NCI-H187 (cell line): ENCODE measurements at places on chromosomes 11 and 22.

DNA sequence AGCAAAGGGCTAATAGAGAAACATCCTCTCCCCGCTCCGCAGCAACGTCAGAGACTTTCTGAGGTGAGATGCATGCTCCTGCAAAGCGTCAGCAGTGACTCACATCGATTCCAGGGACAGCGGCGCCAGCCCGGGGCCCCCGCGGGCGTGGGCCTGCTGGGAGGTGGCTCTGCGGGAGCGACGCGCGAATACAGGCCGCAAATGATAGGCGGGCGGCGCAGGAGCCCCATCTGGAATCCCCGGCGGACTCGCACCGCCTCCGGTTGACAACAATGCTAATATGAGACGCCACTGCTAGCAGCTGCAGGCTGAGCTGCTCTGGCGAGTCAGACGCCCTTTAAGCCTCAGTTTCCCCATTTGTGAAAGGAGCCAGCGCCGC is 557 bp downstream of the RANGAP1 start:
- no peak for DNase-seq

GRCh38 chr22:50049299-50050195 is 8.6 kb downstream of the TTLL8 start:
- no peak for DNase-seq

GRCh38 chr11:108131993-108132392 is 10.6 kb downstream of the ACAT1 start:
- DNase-seq, result no peak

DNA sequence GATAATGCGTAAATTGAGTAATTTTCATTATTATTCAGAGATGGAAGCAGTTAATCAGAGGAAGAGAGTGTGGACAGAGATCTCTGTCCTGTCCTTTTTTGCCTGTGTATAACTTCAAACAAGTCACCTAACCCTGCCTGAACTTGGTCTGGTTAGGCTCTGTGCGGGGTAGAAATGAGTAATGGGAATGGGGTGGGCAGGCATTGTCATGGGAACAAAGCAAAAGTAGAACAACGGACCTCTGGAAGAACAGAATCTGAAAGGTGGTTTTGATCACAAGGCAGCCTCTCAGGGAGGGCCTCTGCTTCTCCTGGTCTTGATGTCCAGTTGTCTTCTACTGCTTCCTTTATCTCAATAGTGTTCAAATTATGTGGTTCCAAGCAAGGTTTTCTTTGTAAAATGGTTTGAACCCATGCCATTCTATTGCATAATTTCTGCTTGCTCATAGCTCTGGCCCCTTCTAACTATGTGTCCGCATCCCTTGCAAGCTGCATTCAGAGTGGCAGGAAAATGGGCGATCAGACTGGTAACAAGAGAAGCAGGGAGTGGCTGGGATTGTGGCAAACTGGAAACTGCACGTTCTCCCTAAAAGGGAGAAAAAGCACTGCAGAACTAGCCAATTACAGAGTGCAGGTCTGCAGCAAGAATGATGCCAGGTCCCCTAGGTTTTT is 76.1 kb downstream of the PRR5L start:
- no peak for DNase-seq

DNA sequence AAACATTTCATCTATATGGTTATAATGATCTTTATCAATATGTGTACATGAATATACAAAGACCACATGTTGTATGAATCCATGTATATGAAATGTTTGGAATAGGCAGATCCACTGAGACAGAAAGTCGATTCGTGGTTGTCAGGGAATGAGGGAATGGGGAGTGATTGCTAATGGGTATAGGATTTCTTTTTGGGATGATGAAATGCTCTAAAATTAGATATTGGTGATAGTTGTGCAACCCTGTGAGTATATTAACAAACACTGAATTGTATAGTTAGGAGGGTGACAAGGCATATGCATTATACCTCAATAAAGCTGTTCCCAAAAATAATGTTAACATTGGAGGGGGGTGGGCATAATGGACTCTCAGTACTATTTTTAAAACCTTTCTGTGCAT is 5.0 kb upstream of the PTPMT1 start:
- DNase-seq, result no peak

- no peak for DNase-seq
Observed at GRCh38 chr11:65698205-65698604, 13.8 kb upstream of the KAT5 start.

DNA sequence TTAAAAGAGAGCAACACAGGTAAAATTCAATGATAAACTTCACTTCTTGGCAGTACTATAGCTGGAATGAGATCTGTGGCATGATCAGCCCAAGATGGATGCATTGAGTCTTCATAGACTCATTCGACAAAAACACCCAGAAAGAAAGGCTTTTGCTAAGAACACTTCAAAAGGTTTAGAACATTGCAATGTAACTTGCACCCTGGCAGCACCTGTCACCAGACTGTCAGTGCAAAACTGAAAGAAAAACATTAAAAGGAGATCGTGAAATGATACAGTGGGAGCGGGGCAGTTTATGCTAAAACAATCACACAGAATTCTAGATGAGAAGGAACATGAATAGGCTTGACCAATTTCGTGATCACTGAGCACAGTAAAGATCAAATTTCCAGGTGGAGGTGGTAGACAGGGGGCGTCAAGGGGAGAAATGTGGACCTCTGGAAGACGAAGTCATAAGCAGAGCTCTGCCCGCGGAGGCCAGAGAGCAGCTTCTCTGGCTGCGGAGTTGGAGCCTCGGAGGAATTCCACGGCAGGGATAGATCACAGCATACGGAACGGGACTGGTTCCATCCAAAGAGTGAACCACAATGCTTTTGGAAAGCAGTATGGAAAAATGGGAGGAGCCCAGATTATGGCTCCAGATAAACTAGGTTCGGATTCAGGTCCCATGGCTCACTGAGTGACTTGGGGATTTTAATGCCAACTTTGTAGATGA is 11.9 kb downstream of the VSIG10L2 start:
- DNase-seq, result no peak

- no peak for DNase-seq
Observed at GRCh38 chr11:115885535-115886421, 381.6 kb upstream of the CADM1 start.

DNA sequence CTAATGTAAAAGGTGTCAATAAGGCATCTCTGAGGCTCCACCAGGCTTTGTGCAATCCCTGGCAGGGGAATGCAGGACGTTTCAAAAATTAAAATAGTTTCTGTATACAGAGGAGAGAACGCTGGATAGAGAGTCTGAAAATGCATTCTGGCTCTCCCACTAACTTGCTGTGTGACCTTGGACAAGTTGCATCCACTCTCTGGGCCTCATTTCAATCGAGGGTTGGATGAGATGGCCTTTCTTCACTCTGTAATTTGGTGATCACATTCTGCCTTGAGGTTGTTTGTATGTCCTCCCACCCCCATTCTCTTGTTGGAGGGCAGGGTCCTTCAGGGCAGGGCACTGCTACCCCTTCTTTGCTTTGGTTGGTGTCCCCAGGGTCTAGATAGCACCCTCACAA is 78.5 kb downstream of the CACNG2 start:
- DNase-seq, result no peak

- DNase-seq, result no peak
Observed at GRCh38 chr11:65861533-65862183, 1.4 kb downstream of the MUS81 start.

GRCh38 chr11:35967042-35967441 is 23.2 kb downstream of the LDLRAD3 start:
- no peak for DNase-seq

GRCh38 chr11:19244621-19245020 is 3.9 kb upstream of the E2F8 start:
- no peak for DNase-seq

DNA sequence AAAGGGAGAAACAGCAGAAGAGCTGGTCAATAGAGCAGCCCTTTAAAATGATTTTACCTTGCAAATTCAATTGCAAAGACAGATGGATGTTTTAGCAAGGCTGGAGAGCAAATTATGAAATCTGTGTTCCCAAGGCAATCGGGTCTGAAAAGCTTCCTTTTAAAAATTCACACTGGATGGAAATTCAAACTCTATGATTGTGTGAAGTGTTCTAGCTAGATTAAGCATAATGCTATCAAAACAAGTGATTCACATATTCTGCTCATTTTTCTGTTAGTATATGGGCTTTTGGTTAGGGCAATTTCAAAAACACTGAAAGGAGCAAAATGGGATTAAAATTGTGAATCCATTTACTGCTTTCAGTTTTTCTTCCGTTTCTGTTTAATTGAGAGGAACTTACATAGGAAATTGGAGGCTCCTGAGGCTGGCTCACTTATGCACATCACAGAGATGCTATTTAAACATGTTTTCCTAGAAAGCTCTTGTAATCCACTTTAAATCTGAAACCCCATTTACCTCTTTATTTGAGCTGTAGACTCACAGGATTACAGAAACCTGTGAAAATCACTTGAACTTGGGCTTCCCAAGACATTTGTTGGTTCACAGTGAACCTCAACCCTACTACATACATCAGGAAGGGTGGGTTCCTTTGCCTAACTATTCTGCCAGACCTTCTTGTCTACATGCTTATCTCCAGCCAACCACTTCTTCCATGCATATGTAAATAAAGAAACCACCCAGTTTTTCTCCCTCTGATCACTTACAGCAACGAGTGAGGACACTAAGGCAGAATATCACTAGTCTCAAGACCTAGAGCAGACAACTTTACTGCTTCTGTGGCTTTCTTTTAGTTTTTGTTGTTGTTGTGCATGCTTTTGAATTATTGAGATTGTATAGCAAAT is 201.9 kb upstream of the PITPNB start:
- no peak for DNase-seq

- DNase-seq, result no peak
Observed at GRCh38 chr11:48103621-48104567, 112.7 kb upstream of the OR4B1 start.

GRCh38 chr11:111936040-111936540 is 1.1 kb upstream of the DIXDC1 start:
- no peak for DNase-seq

DNA sequence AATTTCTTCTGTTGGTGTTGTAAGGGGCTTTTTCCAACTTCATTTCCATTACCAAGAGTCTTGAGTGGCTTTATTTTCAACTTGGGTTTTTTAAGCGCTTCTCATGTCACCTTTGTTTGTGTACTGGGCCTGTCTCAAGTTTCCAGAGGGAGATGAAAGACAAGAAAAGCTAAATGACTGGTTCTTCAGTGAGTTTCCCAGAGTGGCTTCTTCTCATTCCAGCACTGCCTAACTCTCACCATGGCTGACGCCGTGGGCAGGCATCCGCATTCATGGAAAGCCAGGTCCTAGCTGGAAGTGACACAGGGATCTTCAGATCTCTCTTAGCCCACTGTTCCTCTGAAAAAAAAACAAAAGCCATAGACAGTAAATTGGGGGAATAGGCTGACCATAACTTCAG is 28.6 kb downstream of the MARK2 start:
- no peak for DNase-seq

GRCh38 chr11:45233121-45233803 is 52.9 kb downstream of the SYT13 start:
- DNase-seq, result no peak

GRCh38 chr11:75939516-75939915 is 124.5 kb downstream of the UVRAG start:
- DNase-seq, result no peak
